ENCODE measurements at places on chromosomes 2 and 18.
A peak's percentile ranks its signal among the peaks of the same experiment; 100 is the strongest.

- DNase-seq, result peak; percentile 85
Measured at GRCh38 chr2:133434959-133435668, 133.1 kb downstream of the NCKAP5 start.

DNA sequence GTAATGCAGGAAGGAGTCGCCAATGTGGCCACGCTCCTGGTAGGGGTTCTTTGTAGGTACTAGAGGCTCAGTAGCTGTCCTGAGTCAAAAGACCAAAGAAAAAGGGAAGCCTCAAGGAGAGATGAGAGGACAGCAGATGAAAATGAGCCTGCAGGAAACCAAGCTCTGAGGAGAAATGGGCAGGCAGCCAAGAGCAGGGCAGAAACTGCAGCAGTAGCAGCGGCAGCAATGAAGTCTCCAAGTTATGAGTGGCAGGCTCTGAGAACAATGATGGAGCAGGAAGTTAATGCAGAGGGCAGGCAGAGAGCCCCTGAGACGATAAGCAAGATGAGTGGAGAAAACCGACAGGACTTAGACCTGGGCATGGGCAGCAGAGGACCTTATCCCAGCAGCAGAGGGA, 48.2 kb upstream of the TMEM200C start:
- DNase-seq, result peak; percentile 13

DNA sequence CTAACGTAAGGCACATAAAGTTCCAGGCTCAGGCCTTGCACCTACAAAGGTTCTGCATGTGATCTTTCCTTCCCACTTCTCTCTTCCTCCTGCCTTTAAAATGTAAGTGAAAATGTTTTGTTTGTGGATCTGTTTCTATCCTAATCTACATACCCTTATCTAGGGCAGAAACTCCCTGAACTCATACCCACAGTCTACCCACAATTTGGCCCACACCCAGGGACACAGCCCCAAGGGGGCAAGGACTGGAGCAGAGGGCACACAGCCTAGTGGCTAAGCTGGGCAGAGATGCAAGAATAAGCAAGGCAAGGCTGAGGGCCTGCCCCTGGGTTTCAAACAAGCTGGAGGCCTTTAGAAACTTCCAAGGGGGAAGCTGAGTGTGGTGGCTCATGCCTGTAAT, 71.0 kb downstream of the HS1BP3 start:
- DNase-seq, result no peak

DNA sequence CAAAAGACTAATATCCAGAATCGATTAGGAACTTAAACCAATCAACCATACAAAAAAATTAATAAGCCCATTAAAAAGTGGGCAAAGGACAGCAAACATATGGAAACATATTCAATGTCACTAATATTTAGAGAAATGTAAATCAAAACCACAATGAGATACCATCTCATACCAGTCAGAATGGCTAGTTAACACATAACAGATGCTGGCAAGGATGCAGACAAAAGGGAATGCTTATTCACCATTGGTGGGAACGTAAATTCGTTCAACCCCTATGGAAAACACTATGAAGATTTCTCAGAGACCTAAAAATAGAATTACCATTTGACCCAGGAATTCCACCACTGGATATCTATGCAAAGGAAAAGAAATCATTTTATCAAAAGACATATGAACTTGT, 468.2 kb upstream of the ST6GAL2 start:
- DNase-seq, result no peak

- DNase-seq, result no peak
Measured at GRCh38 chr18:67500522-67501205, 15.9 kb downstream of the DSEL start.

DNA sequence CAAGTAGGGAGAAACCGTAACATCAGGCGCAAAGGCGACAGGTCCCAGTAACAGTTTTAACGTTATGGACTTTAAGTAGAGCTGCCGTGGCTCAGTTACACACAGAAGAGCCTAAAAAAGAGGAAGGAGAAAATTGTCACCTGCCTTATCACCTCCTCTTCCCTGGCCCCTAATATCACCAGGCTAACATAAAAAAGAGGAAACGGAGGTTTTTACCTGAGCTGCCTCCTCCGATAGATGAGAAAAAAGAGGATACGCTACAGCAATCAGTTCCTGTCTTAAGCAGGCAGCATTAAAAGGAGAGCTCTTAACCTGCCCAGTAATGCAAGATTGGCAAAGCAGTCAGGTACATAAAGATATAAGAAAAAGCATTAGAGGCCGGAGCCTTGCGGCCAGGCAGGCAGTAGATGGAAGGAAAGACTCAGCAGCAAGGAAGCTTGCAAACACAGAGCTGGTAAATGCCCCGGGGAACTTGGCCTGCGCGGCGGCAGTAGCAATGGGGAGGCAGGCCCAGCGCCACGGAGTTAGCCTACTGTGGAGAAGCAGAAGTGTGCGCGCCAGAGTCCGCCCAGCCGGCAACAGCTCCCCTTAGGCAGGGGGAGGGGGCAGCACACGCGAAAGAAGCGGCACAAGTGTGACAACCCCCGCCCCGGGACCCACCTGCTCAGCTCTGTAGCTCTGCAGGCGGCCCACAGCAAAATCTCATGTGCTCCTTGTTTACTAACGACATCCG, 116.3 kb upstream of the SCN7A start:
- peak; percentile 17 for DNase-seq

GRCh38 chr18:37199741-37200140, 365.9 kb downstream of the CELF4 start:
- no peak for DNase-seq

DNA sequence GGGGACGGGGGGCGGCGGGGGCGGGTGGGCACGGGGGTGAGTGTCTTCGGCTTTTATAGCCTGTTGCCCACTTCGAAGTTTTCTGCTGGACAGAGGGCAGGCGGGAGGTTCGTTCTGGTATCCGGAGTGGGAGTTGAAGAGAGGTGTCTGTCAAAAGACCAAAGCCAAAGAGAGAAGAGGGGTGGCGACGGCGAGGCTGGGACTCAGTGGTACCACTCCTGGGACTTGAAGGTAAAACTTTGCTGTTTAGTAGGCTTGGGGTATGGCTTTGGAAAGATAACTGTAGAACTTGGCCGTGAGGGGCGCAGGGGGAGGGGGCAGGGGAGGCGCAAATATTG, 215.8 kb upstream of the DTNA start:
- no peak for DNase-seq

- no peak for DNase-seq
Measured at GRCh38 chr2:178910005-178910404, 102.8 kb upstream of the TTN start.

GRCh38 chr18:12637393-12637792, 20.5 kb downstream of the SPIRE1 start:
- no peak for DNase-seq

DNA sequence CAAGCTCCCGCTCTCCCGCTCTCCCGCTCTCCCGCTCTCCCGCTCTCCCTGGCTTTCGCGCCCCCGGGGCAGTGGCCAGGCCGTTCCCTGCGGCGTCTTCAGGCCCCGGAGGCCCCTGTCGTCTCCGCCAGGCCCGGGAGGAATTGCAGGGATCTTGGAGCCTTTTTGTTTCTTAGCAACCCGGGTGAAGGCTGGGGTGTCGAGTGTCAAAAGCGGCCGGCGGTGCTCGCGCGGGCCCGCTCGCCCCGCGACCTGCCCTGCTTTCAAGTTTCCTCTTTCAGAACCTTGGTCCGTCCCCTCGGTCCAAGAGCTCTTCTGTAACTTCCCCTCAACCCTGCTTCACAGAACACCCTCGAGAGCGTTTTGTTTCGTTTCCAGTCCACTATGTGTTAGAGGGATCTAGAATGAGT, 1.4 kb downstream of the RNF138 start:
- peak; percentile 71 for DNase-seq

DNA sequence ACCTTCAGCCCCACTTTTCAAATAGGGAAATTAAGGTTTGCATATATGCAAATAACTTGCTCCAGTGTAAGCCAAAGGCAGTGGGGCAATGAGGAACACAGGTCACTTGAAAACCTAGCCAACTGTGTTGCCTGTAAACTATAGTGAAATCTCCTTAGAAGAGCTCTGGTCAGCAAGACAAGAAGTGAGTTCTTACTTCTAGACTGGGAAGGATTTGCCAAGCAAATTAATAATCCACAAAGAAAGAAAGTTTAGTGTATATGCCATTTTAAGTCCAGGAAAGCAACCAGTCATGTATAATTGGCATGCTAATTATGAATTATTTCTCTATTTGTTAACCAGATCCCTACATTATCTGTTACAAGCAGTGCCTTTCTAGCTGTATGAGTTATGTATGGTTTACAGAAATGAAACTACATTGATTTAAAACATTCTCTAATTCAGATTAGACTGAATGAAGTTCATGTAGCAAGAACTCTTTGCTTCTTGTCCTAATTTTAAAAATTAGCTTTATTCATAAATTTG, 129.9 kb downstream of the MTX2 start:
- DNase-seq, result no peak

DNA sequence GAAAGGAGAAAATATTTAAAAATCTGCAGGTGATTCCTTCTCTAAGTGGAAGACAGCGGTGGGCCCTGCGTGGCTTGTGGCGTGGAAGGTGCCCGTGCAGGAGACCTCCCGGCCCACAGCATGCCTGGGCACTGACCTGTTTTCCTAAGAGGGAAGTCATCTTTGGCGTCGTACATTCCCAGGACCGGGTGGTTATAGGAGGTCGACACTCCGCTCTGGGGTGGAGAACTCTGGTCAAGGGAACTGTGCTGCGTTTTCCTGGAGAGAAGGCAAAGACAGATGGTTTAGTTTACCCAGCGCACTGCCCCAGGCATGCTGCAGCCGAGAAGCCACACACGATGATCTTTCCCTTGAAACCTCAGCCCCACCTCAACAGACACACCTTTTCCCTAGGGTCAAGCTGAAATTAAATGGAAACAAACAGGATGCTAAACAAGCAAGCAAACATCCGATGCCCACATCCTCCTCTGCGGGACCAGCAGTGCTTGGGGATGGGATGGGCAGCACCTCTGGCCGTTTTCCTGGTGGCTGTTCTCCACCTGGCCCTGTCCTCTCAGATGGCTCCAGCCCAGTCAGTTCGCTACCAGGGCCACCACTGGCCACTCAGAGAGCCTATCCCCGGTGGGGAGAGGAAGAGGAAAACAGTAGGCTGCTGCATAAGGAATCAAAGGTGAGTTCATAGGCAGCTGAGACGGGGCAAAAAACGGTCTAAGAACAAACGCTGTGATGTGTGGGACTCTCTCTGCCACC, 244.1 kb downstream of the HDAC4 start:
- no peak for DNase-seq

DNA sequence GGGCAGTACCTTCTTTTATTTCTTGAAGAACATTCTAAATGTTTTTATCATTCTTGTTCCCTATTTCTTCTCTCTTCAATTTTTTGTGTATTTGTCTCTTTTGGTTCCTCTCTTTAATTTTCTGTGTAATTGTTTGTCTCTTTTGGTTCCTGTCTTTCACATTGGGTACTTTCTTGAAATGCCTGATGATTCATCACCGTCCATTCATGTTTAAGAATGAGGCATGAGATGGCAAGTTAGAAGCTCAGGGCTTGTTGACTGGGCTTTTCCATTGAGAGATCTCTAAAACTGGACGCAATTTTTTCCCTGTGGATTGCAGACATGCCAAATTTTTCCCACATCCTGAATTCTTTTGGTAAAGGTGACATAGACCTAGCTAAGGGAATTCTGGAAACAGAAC, 33.7 kb upstream of the IL1R2 start:
- peak; percentile 28 for DNase-seq

DNA sequence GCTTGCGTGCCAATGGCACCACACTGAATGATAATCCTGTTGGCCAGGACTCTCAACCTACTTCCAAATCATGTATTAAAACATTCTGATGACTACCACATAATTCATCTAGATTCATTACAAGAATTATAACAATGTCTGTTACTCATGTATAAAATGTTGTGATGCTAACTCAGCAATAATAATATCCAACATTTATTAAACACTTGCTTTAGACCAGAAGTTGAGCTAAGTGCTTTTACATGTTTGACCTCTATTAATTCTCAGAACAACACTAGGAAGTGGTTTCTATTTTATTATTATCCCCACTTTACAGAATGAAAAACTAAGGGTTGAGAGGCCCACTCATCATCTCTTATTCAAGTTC, 178.4 kb downstream of the LNPK start:
- no peak for DNase-seq

- DNase-seq, result no peak
Measured at GRCh38 chr2:111910609-111911277, 12.3 kb downstream of the MERTK start.

DNA sequence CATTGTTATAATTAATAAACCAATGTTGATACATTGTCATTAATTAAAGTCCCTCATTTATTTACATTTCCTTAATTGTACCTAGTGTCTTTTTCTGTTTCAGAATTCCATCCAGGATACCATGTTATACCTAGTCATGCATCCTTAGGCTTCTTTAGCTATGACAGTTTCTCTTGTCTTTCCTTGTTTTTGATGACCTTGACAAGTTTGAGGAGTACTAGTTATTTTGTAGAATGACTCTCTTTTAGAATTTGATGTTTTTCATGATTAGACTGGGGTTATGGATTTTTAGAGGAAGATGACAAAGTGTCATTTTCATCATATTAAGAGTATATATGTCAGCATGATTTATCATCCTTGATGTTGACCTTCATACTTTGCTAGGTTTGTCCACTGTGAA, 16.4 kb downstream of the GIGYF2 start:
- no peak for DNase-seq

DNA sequence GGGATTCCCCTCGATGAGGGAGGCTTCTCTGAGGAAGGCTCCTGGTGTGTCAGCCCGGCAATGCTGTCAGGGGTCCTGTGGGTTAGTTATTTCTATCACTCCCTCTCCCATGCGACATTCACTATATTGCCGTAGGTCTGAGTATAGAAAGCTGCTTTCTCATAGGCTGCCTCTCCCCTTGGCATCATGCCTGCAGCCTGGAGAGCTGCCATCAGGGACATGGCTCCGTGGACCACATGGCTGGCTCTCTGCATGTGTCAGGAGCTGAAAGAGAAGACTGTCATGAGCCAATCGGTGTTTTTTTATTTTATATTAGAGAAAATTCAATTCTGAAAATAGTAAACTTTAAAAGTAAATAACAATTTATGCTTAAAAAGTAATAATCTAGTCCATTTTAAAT, 198.0 kb downstream of the CDH20 start:
- DNase-seq, result no peak

- no peak for DNase-seq
Measured at GRCh38 chr2:158498749-158499136, 42.0 kb downstream of the PKP4 start.

- no peak for DNase-seq
Measured at GRCh38 chr18:80166725-80167124, 57.7 kb downstream of the ADNP2 start.

- no peak for DNase-seq
Measured at GRCh38 chr2:237068005-237068576, 17.6 kb upstream of the COPS8 start.

DNA sequence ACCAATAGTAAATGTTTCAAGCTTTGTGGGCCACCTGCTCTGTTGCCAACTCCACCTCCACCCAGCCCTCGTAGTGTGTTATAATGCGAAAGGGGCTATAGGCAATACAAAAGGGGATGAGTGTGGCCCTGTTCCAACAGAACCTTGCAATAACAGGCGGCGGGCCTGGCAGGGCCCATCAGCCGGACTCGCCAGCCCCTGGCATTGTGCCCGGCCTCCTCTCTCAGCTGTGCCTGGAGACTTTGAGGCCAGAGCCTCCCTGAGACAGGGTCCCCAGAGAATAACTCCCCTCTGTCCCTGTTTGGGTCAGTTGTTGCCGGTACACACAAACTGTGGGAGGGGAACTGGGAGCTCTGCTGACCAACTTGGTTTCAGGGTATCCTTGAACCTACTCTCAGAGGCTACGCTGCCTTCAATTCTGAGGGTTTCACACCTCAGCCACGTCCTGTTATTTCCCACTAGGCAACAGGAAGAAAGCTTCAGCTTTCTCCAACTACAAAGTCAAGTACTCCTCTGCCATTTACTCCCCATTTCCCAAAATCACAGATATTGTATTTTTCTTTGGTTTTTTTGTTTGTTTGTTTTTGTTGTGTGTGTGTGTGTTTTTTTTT, 58.0 kb upstream of the ZNF236 start:
- DNase-seq, result no peak

Measured in EH (cell line).